ENCODE measurements at places on chromosomes 1 and 21.

- peak; percentile 94 for DNase-seq
Measured at GRCh38 chr1:106937104-106937503, 119.4 kb upstream of the PRMT6 start.

DNA sequence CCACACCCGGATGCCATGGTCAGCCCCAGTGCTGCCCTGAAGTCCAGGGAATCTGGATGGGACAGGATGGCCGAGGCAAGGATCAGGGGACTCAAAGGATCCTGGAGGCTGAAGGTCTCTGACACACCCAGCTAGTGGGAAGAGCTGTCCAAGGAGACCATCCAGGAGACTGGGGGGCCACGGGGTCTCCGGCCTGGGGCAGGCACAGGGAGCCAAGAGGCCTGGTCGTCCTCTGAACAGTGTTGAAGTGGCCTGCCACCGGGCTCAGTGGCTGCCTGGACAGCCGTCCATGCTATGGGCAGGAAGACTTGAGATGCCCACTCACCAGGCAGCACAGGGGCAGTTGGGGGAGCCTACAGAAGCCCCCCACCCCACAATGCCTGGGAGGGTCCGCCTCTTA lies 41.9 kb downstream of the MEGF6 start:
- no peak for DNase-seq

- DNase-seq = no peak
Measured at GRCh38 chr1:233121947-233122559, 171.6 kb downstream of the NTPCR start.

- no peak for DNase-seq
Measured at GRCh38 chr1:200873671-200874397, 1.1 kb downstream of the GPR25 start.

GRCh38 chr1:145944532-145944931 lies 13.3 kb downstream of the LIX1L start:
- DNase-seq = no peak

- DNase-seq = peak; percentile 31
Measured at GRCh38 chr1:8902765-8903164, 24.3 kb upstream of the ENO1 start.

- no peak for DNase-seq
Measured at GRCh38 chr1:2854611-2855010, 53.1 kb upstream of the TTC34 start.

GRCh38 chr1:183817576-183818288 lies 12.8 kb downstream of the RGL1 start:
- no peak for DNase-seq

DNA sequence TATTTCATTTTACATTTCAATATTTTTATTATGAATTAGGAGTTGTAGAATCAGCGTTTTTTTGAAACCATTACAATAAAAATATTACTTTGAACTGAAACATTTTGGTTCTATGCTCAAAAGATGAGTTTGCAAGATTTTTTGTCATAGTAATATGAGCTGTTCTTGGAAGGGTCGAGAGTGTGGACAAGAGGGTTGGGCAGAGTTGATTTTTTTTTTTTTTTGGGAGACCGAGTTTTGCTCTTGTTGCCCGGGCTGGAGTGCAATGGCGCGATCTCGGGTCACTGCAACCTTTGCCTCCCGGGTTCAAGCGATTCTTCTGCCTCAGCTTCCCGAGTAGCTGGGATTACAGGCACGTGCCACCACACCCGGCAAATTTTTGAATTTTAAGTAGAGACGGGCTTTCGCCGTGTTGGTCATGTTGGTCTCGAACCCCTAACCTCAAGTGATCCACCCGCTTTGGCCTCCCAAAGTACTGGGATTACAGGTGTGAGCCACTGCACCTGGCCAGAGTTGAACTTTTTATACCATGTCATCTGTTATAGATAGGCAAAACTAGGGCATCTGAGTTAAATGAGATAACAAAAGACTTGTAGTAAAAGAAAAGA lies 3.3 kb downstream of the CACYBP start:
- peak; percentile 54 for DNase-seq

GRCh38 chr1:248807067-248807737 lies 18.5 kb downstream of the SH3BP5L start:
- DNase-seq = peak; percentile 48

DNA sequence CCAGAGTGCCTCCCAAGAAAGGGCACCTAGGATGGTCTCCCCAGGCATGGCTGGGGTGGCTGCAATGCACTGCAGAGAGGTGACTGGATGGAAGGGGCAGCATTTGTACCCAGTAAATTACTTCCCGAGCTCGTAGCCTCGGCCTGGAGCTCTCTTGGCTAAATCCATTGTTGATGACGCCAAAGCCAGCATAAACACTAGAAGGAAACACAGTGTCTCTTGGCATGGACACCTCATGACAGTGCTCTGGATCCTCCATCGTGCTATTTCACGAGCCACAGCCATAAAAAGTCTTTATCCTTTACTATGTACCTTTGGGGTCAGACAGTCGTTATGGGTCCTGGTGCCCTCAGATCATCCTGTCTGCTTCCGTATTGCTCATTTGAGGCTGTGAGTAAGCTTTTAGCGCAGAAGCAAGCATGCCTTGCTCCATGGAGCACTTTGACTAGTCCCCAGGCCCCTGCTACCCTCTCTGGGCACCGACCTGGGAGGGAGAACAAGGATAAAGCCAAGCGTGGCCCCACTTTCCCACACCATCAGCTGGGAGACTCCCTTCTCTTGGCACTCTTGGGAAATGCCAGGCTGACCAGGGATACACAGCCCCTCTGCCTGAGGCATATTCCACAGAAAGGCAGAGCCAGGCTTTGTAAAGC lies 10.3 kb upstream of the PRELP start:
- no peak for DNase-seq

- DNase-seq = no peak
Measured at GRCh38 chr1:12617511-12617900, 504 bp downstream of the DHRS3 start.

GRCh38 chr1:208141610-208142192 lies 102.5 kb downstream of the PLXNA2 start:
- no peak for DNase-seq

DNA sequence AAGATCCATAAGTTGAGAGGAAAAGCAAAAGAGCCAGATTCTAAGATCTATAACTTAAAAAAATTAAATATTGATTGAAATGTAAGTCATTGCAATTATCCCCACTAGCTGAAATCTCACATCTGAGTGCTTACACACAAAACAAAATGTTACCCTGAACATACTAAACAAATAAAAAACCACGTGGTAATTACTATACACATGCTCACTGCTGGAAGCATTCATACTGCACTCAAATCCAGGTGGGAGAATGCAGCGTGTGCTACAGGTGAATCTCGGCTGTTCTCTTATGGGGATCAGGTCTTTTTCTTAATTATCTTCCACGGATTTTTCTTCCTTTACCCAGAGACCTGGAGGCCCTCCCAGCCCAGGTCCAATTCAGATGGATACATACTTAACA lies 74.3 kb downstream of the SDC3 start:
- no peak for DNase-seq

DNA sequence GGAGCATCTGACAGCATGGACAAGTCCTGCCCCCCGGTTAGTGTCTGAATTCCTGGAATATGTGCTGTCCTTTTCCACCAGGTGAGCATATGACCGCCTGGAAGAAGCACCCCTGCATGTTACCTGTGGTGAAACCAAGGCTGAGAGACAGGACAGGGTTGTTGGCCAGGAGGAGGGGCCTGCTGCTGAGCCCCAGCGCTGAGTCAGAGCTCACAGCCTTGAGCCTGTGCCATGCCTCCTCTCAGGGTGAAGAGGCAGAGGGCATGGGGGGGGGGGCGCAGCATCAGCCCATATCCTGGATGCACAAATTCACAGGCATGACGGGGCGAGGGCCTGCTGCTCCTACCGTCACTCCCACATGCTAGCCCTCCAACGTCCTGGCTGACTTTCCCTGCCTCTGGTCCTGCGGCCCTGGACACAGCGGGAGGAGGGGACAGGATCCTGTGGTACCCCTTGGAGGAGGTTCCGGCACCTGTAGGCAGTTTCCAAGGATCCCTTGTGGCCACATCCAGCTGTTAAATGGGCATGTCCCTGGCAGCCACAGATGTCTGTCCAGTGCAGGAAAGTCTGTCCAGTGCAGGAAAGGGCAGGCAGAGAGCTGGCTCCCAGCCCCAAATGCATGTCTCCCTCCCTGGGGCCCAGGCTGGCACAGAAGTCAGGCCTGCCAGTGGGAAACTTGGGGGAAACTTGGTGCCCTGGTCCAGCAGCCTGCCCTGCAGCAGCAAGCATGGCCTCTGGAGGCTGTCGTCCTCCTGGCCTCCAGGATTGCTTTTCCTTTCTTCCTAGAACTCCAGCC lies 23.9 kb downstream of the TTC34 start:
- no peak for DNase-seq
